ENCODE measurements at places on chromosomes 2 and 18.

GRCh38 chr18:49160079-49160930, 209.5 kb upstream of the SMAD7 start:
- no peak for DNase-seq

DNA sequence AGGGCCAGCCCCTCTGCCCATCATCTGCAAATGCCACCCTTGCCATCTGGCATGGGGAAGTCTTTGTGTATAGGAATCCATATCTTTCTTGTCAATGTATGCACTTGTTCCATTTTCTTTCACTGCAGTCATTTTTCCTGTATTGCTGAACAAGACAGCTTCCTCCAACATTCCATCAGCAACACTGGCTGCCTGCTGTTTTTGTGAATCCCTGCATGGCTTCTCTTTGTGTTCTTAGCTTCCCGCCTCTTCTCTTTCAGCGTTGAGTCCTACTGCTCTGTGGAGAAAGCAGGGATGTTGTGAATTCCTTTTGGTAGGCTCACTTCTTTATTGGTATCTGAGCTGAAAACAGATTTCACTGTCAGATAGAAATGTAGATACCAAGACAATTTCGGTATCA, 150.0 kb downstream of the LPIN1 start:
- no peak for DNase-seq

DNA sequence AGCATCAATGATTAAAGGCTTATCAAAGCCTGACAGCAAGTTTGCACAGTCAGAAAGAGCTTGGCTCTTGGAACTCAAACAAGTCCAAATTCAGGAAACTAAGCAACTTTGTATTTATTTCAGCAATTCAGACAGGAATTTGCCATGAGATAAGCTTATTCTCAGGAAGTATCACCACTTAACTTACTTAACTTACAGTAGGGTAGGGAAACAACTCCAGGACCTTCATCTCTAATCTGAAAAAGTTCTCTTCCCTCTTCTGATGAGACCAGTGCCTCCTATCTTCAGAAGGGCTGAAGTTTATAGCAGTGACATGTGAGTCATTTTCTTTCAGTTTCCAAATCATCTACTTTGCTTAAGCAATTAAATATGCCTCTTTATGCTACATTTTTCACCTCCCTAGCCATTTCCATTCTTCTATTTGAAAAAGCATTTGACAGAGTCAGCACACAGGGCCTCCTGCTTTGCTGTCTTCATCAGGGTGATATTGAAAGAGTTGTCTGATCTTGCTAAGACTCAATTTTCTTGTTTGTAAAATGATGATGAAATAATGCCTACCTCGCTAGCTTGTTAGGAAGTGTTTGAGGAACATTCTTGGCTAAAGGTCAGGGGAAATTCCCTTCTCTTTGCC, 389.5 kb downstream of the RND3 start:
- no peak for DNase-seq

DNA sequence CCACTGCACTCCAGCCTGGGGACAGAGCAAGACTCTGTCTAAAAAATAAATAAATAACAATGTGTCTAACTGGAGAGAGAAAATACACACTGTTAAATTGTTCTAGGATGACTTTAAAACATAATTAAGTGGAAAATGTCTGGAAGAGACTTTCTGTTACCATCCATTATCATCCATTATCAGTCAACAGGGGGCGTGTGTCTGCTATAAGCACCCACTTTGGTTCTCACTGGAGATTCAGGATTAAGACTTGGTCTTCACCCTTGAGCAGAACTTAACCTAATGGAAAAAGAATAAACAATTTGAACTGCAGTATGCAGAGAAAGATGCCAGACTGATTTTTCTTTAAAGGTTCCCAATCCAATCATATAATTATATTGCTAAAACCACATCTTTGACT, 999.8 kb upstream of the GYPC start:
- DNase-seq = no peak

- DNase-seq = peak; percentile 39
Observed at GRCh38 chr18:32919799-32920198, 147.0 kb upstream of the KLHL14 start.

GRCh38 chr2:190215620-190216019, 104.0 kb downstream of the HIBCH start:
- no peak for DNase-seq

DNA sequence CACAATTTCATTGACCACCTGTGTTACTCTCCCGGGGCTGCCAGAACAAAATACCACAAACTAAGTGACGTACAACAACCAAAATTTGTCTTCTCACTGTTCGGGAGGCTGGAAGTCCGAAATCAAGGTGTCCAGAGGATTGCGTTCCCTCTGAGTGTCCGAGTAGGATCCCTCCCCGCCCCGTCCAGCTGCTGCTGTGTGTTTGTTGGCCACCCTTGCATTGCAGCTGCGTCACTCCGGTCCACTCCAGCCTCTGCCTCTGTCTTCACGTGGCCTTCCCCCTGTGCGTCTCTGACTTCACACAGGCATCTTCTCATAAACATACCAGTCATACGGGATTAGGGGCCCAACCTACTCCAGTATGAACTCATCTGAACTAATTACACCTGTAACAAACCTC, 251.8 kb upstream of the SMIM21 start:
- no peak for DNase-seq

DNA sequence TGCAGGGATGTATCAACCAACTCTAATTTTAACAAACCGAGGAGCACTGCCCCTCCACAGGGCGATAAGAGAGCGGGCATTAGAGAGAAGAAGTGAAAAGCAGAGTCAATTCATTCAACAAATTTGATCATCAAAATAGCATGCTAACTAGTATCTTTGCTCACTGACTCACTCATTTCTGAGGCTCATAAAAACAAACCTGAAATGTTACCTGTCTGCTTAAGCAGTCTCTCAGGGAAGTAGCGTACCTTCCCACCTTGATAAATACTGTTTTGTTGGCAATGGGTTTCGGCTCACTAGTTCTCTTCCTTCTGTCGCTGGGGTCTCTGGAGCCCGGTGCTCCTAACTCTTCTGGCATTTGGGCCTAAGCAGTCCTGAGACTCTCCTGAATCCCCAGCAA, 248.8 kb downstream of the IRS1 start:
- no peak for DNase-seq
